Epithelial cell of esophagus (primary cell): ENCODE measurements at places on chromosomes 5 and 9.

DNA sequence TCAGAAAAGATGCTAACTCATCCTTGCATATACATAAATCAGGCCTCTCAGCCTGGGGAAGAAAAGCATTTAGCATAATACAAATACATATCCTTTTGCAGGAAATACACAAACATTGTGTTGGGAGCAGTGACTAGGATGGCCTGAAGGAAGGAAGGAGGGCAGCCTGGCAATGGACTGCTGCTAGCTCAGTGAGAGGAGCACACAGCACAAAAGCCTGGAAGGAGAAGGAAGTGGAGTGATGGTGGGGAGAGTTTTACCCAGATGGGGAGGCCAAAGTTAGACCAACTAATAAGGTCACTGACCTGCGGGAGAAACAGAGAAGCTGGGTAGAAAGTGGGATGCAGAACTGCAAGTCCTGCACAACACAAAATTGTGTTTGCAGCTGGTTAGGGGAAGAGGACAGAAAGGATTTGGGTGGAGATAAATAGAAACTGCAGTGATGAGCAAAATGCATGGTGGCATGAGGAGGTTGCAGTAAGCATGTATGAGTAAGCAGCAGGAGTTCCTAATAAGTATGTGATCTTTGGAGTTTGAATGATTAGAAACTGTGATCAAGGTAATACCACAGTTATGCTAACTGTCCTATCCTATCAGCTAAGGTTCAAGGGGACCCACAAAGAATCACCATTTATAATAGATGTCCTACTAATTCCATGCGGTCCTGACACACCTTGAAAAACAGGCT lies 39.5 kb downstream of the SEMA6A start:
- DNase-seq = no peak

DNA sequence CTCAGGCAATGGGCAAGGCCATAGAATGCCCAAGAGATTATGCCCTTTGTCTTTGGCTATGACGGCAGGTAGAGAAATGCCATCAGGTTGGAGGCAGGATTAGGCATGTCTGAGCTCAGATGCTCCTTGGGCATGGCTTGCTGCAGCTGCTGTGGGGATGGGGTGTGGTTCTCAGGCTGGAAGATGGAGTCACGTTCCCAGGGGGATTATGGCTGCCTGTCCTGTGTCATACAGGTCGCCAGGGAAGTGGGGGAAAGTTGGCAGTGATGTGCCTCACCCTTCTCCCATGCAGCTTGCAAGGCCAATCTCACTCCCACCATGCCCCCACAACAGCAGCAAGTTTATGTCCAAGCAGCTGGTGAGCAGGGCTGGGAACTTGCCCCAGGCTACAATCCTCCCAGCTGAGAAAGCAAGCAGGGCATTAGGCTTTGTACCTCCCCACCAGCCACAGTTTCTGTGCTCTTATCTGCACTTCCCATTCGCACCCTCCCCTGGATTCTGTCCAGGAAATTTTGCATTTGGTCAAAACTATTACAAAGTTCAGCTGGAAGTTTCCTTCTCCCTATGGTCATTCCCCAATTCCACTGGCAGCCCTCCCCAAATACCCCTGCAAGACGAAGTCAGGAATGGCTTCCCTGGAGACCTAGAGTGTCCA lies 1788.0 kb upstream of the NUDT12 start:
- DNase-seq = peak; percentile 62

- no peak for DNase-seq
Observed at GRCh38 chr9:129451089-129451656, 169.7 kb downstream of the C9orf50 start.

DNA sequence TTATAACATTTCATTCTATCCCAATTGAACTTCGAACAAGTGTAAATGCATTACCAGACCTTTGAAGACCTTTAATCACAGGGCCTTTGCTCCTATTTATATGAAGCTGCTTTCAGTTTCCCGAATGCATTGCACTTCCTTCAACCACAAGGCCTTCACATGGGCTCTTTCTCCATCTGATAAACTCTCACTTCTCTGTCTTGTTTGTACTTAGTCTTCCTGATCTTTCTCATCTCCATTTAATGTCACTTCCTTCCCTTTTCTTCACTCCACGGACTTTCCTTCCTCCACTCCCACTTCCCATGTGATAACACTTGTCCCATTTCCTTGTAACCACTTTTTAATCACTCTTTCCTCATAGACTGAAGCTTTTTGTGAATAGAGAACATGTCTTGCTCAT lies 74.3 kb upstream of the TNC start:
- no peak for DNase-seq

DNA sequence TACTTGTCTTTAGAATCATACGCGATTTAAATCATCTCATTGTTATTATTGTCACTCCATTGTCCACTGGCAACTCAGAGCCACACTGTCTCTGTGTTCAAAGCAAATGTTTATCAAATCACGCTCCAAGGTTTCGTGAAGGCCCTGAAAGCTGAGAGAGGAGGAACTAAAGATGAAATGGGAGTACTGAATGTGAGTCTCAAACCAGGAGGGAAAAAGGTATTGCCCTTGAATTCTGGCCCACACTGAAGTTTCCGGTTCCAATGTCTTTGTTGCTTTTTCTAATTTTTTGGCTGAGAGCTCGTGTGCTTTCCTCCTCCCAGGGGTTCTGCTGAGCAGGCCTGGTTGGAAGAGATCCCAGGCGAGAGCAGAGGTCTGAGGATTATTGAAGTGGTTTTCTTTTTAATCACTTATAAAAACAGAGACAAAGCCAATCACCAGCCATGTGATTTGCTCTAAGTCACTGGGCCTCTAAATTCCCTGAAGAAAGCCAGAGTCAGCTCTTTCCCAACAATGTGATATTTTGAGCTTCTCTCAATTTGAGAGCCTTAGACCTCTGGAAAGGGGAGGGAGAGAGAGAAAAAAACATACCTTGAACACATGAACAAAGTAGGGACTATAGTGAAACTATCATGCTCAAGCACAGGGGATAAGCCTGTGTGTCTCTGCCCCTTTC lies 420.8 kb upstream of the GRAMD2B start:
- no peak for DNase-seq

DNA sequence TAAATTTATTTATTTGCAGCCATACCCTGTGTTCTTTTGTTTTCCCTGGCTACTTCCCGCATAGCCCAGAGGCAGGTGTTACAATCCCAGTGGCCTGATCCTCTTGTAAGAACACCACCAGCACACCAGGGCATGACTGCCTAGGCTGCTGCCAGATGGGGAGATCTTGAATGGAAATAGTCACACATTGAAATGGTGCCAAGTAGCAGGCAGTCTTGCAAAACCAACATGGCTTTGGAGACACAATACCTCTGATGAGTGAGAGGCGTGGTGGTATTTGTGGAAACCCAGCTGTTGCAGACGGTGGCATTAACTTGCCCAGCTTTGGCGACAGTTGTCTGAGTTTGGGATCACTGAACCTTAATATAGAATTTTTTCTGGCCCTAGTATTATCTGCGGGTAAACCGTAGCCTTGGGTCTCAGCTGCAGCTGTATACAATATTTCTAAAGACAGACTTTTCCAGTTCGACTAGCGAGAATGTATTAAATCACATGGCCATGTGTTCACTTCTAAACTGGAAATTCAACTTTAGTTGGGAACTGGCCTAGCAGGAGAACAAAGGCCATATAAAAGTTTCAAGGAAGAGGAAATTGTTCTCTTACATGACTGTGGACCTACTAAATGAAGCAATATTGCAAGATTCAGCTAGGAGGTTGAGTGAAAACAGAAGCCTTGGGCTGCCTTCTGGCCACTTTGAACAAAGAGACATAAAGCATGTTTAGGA lies 277.0 kb downstream of the SMARCA2 start:
- peak; percentile 97 for DNase-seq

GRCh38 chr9:126591922-126592321 lies 21.8 kb upstream of the LMX1B start:
- no peak for DNase-seq

DNA sequence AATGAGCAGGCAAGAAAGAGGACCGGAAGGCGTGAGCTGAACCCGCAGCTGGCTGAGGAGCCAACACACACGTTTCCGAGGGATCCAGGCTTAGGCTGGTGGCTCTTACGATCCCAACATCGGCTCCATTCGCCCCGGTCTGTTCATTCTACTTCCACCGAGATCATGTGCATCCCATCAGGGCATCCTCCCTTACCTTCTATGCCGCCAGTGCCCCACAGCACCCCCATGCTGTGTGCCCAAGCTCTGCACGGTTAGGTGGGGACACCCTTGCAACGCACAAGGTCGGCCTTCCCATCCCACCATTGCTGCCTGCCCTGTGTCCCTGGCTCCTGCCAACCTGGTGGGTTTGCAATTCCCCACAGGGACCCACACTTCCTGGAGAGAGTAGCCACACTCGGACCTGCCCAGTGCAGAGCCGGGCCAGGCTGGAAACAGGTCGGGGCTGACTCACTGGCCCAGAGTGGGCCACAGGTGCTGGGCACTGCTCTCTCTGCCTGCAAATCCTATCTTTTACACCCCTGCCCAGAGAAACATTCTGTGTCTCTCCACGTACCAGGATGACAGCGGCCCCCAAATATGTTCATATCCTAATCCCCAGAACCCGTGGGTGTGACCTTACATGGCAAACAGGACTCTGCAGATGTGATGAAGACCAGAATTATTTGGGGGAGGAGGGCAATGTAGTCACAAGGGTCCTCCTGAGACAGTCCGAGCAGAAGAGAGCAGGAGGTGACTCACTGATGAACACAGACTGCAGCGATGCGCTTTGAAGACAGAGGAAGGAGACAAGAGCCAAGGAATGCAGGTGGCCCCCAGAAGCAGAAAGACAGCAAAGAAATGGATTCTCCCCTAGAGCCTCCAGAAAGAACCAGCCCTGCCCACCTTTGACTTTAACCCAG lies 182.2 kb downstream of the AUH start:
- DNase-seq = peak; percentile 29

GRCh38 chr5:76820526-76820890 lies 1.7 kb downstream of the F2RL1 start:
- no peak for DNase-seq

GRCh38 chr9:78023003-78023741 lies 8.4 kb downstream of the GNAQ start:
- peak; percentile 77 for DNase-seq

DNA sequence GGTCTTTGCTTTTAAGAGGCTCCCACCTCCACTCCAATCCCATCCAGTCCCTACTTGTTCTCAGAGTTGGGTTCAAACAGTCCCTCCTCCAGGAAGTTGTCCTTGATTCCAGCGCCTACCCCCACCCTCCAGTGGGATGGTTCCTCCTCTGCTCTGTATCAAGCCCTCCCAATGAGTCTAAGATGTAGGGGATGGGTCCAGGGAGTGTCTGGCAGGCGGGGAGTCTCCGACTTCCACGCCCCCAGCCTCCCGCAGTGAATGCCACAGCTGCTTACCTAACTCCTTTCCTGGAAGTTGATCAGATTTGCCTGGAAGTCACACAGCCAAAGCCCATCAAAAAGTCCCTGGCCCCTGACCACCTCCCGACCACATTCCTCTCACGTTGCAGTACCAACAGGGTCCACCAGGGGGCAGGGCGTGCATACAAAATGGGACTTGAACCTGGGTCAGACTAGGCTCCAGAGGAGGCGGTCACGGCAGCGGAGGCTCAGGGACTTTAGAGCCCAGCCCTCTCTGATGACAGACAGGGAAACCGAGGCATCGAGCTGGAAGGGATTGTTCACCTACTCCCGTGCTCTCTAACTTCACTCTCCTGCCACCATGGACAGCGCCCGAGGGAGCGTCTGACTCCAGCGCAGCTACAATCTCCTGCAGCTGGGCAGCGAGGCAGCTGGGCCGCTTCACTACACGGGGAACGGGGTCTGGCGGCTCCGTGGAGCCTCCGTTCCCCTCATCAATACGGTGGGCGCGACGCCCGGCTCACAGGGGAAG lies 25.0 kb upstream of the TDRD7 start:
- DNase-seq = peak; percentile 68

- no peak for DNase-seq
Observed at GRCh38 chr5:14838396-14839319, 32.9 kb downstream of the ANKH start.

GRCh38 chr9:123965801-123966686 lies 36.1 kb upstream of the DENND1A start:
- DNase-seq = no peak

- no peak for DNase-seq
Observed at GRCh38 chr5:61569353-61569752, 237.3 kb downstream of the ZSWIM6 start.

DNA sequence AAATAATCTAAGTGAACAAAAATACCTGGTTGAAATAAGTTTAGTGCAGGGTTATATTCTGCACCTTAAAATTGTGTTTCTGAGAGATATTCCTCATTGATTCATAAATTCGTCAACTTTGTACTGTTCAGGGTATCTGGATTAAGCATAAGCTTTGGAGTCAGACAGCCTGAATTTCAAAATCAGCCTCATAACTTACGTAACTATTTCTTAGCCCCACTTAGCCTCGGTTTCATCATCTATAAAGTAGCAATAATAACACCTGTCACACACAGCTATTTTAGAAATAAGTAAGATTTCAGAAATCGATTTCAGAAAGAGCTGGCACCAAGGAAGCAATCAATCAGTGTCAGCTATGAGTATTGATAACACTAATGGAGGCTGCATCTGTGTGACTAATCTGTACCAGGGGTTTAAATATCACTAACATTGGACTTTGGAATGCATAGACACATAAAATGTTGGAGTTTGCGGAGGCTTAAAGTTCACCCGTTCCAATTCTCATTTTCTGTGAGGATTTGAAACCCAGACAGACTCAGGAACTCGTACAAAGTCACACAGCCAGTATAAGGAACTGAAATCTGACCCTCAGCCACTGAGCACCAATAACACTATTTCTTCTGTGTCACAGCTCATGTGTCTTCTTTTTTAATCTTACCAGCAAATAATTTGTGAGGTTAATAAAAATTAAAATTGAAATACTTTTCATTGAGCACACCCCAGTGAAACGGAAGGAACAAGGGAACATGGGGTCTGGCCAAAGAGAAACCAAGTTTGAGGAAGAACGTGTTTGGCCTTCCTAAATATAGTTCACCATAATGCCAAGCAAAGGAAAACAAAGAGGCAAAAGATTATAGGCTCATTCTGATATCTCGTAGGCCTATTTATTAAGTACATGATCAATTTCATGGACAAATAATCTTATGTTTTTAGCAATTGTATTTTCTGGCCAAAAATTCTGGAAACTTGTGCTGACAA lies 194.4 kb upstream of the PTGER4 start:
- DNase-seq = no peak
